ENCODE measurements at places on chromosomes 3 and 15. TPM values are rescaled to one million over a fixed set of nuclear protein-coding genes. Genes with fewer than 3 reads are reported as not detected.

Gene TRH
- total RNA-seq = not detected

- DNase-seq = no peak
These were observed 26.3 kb downstream of the PXYLP1 start for GRCh38 chr3:141257961-141258360.

- no peak for DNase-seq
These were observed 2.9 kb downstream of the HACD3 start for GRCh38 chr15:65533057-65533756.

Gene TF
- not detected for total RNA-seq

- DNase-seq = peak; percentile 55
These were observed 65.5 kb upstream of the UBE3A start for GRCh38 chr15:25504307-25504706.

DNA sequence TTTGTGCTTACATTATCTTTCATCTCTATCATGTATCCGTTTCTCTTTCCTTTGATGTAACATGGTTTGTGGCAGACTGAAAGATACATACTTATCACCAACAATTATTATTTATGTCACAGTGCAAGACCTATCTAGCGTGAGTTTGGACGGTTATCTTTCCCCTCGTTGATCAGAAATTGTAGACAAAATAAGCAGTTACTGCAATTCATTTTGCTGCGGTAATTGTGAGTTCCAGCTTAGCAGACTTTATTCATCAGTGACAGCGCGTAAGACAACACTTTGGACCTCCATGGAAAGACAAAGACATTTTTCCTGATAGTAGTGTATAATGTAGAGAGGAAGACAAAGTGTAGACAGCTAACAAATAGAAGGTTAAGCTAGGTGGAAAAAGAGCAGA, 51.0 kb upstream of the UTS2B start:
- DNase-seq = no peak

GRCh38 chr15:73658645-73659044, 25.5 kb upstream of the NPTN start:
- DNase-seq = no peak

Gene GOLGA8Q
- total RNA-seq = not detected

GRCh38 chr3:32146746-32147211, 40.4 kb downstream of the GPD1L start:
- DNase-seq = peak; percentile 51

GRCh38 chr3:10004506-10004905, 17.9 kb upstream of the EMC3 start:
- DNase-seq = no peak

Gene LTK
- total RNA-seq = 0.29 TPM

Gene KCNMB2
- total RNA-seq = not detected

DNA sequence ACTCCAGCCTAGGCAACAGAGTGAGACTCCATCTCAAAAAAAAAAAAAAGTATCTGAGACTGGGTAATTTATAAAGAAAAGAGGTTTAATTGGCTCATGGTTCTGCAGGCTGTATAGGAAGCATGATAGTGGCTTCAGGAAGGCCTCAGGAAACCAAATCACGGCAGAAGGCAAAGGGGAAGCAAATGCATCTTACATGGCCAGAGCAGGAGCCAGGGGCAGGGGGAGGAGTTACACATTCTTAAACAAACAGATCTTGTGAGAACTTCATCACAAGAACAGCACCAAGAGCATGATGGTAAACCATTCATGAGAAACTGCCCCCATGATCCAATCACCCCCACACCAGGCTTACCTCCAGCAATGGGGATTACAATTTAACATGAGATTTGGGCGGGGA, 37.2 kb downstream of the ACAP2 start:
- no peak for DNase-seq

GRCh38 chr3:156037356-156037755, 83.0 kb upstream of the KCNAB1 start:
- no peak for DNase-seq

DNA sequence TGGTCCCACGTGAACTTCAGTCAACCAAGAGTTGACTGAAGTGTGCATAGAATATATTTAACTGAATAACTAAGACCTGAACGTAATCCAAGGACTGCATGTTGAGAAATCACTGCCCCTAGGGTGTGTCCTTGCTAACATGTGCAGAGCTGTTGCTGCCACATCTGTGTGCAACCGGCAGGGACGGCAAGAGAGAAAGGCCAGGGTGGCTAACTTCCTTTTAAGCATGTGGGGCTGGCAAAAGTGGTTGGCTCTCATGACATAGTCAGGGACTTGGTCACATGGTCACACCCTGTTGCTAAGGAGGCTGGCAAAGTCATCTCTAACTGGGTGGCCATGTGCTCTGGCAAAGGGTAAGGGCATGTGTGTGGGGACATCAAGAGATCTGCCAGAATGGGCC, 52.4 kb downstream of the GASK1A start:
- DNase-seq = no peak

GRCh38 chr3:116007000-116007399, 383.7 kb downstream of the GAP43 start:
- DNase-seq = peak; percentile 12

DNA sequence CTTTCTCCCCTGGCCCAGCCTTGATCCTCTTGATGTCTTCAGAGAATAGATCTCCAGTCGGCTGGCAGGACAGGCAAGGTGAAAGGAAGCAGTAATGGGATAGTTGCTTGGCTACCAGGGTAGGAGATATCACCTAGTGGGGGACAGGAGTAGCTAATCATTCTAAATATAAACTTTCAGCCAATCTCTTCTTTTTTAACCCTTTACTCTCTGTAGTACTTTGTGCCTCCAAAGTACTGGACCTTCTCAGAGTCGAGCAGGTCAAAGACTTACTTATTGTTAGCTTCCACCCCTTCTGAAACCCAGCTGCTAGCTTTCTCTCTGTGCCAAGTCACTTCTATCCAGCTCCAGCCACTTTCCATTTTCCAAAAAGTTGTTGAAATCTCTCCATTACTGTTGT, 43.4 kb upstream of the FILIP1L start:
- no peak for DNase-seq

DNA sequence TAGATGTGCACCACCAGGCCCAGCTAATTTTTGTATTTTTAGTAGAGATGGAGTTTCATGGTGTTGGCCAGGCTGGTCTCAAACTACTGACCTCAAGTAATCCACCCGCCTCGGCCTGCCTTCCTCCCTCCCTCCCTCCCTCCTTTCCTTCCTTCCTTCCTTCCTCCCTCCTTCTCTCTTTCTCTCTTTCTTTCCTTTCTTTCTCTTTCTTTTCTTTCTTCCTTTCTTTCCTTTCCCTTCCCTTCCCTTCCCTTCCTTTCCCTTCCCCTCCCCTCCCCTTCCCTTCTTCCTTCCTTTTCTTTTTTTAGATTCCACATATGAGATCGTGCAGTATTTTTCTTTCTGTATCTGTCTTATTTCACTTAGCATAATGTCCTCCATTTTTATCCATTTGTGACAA, 81.3 kb downstream of the FAM81A start:
- no peak for DNase-seq

DNA sequence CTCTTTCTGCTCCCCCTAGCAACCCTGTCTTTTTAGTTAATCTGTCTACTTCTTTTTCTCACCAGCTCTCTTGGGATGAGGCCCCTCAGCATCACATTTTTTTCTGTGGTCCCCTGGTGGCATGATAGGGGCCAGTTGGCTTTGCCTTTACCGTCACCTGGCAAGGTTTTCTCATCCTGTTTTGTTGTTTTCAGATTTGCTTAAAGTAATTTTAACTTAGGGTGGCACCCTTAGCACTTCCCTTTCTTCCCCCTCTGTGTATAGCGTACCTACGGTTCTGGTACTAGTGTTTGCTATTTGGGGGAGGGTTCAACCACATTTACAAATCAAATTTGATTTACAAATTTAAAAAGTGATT, 35.6 kb downstream of the PDCD6IP start:
- no peak for DNase-seq

Gene NANOGP8
- not detected for total RNA-seq

- DNase-seq = no peak
These were observed 96.1 kb upstream of the CTNNB1 start for GRCh38 chr3:41103200-41103599.

DNA sequence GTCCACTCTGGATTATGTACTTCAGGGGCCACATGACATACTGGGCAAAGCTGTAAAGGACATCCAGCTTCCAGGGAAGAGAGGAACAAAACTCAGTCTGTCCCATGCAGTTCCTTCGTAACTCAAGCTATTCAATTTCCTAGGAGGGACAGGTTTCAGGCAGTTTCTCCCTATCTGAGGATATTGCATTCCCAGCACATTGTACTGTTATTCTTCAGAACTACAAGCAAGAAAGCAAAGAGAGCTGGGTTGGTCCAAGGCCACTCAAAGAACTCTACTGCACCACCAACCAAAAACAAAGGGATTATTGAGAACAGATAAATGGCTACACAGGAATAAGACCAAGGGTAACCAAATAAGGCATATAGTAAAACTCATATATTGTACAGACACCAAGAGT, 117.6 kb upstream of the ARL6 start:
- DNase-seq = no peak

DNA sequence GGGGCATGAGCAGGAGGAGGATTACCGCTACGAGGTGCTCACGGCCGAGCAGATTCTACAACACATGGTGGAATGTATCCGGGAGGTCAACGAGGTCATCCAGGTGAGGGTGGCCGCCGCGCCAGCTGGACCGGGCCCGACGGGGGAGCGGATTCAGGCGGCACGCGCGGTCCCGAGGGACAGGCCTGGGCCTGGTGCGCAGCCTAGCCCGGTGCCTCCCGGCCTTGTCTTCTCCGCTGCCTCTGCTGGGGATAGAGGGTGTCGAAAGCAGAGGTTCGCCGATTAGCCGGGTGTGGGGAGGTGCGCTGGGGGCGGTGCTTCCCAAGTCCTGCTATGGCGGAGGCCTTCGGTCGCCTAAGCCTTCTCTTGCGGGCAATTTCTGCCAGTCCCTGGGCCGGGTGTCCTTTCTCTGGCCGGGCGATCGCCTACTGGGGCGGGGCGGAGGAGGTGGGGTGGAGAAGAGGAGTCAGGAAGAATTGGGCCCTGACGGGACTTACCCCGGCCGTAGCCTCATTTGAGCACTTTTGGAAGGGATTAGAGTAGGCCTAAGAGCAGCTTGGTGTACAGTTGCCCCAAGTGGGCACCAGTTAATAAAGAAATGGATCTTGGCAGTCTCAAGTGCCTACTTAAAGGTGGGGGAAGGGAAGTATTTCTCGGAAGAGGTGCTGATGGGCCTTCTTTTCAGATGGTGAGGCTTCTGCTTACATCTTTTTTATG, 940 bp downstream of the ARIH1 start:
- DNase-seq = peak; percentile 48

DNA sequence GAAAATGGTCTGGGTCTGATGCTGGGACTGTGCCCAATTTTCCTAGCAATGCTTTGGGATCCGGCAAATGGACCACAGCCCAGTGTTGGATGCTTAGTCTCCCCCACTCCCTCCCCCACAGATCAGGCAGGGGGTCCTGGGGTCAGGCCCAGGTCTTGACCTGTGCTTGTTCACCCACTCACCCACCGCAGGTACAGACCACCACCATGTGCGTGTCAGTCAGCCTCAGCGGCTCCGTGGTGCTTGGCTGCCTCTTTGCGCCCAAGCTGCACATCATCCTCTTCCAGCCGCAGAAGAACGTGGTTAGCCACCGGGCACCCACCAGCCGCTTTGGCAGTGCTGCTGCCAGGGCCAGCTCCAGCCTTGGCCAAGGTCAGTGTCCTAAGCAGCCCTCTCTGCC, 10.6 kb downstream of the GRM2 start:
- DNase-seq = no peak

Gene DLEC1
- not detected for total RNA-seq

Gene TAMM41
- 10.5 TPM for total RNA-seq

GRCh38 chr3:184348057-184348382, 10.6 kb downstream of the FAM131A start:
- DNase-seq = no peak

Gene RBM6
- total RNA-seq = 73.5 TPM

DNA sequence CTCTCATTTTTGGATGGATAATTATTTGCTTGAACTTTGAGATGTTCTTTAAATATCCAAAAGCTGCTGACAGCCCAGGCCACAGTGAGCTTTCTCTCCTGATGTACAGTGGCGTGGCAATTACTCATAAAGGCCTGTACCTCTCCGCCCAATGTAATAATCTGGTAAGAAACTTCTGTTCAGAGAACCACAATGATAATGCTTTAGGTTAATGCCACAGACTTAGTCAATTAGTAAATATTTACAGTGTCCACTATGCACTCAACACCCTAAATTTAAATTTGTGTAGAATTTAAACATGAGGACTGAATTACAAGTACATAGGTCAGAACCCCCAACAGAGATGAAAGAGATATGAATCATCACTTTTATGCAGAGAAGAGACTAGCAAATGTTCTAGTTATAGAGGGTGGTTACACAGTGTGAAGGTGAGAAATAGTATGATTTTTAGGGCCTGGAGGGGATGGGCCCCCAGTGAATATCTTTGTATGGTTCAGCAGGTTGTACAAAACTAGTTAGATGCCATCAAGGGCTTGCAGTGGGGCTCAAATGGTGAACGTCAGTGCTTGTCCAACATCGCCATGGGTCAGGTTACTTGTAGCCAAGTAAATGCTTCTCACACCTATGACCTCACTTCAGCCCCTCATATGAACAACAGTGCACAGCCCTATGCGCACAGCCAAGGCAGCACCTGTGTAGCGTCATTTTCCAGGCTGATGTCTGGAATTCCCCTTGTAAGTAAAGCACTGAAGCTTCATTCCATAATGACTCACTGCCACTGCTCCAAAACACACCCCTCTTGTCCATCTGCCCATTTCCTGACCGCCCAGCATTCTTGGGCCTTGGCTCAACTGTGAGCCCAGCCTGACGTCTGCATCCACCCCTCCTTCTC, 13.3 kb downstream of the ABHD2 start:
- peak; percentile 95 for DNase-seq

DNA sequence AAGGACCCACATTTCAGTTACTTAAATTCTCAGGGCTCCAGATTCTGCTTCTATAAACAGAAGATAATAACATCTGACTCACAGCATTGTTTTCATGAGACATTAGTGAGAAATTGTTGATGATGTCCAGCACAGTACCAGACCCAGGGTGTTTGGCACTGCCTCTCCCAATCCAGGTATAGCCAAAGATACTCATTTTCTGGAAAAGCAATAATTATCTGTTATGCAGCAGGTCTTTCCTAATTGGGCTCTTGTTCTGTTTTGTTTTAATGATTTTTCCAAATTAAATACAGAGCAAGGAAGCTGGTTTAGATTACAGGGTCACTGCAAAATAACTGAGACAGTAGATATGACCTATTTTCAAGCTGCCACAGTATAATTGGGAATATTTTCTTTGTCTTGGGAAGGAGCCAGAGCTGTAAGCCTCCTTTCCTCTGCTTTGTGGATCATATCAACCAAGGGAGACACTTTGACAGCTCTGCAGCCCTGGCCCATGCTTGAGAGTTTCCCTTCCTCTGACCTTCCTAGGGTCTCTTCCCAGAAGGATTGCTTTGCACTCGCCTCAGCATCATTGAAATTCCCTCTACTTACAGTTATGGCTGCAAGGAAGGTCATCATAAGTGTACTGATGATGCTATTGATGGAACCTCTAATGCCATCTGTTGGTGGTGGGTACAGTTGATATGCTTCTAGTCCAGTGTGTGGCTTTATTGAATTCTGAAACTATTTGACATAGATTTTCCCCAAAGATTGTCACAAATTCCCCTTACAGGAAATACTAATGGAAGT, 522.4 kb upstream of the ADAMTS9 start:
- DNase-seq = no peak
